Renal cortex interstitium (tissue), 15 donors: ENCODE measurements at places on chromosomes 4 and X.

GRCh38 chr4:138007572-138007971 lies 234.6 kb downstream of the SLC7A11 start:
- no peak for DNase-seq

DNA sequence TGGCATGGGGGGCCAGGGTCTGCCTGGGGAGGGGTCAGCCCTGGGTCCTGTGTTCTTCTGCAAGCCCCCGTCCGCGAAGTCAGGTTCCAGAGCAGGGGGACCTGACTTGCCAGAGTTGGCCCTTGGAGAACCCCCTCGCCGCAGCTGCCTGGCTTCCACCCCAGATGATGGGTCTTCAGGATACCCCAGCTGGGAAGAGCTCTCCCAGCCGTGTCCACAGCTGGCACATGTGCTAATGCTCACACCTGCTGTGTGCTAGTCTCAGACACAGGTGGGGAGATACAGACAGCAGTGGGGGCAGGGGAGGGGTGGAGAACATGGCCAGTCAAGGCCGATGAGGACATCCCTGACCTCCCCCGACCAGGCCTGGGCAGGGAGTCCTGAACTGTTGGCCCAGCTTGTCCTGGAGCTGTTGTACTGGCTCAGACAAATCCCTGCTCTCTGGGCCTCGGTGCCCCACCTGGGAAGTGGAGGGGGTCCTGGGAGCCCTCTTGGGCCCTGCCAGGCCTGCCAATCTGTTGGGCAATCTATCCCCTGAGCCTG lies 3.5 kb downstream of the ADRA2C start:
- no peak for DNase-seq

- DNase-seq, result no peak
Measured at GRCh38 chr4:103268746-103269145, 70.6 kb upstream of the CENPE start.

DNA sequence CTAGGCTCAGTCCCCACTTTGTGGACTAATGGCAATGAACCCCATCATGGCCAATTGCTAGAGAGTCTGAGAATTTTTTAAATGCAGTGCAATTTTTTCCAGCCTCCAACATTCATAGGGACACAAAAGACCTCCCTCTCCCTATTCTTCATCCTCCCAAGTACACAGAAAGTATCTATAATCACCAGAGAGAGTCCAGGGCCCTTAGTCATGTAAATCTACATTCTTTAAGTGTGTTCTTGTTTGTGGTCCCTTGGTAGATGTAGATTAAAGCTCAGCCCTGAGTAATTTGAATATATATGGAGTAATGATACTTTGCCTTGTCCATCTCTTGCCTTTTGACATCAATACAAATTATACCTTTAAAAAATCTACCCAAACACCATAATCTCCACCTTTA lies 51.3 kb upstream of the ATXN3L start:
- DNase-seq, result no peak

DNA sequence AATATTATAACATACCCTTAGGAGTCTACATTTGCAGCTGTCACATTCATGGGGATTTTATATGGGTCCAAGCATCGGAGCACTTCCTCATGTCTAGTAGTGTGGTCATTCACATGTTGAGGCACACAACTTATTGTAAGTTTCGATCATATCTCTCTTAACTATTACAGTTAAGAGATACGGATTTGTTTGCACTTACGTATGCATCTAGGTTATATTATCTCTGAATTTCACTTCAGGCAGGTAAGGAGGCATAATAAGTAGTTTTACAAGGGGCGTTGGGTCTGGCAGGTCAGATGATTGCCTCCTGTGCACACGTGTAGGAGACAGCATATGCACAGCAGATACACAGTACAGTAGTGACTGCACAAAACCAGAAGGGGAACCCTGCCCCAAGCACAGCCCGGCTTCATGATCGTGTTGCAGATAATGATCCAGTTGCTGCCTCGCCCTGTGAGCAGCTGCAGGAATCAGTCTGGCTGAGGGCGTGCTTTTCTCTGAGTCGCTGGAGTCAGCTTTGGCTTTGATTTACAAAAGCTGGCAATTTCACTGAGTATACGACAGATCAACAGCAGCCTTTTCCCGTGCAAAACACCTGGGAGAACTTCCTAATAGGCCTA lies 302.9 kb upstream of the GATB start:
- DNase-seq, result no peak

GRCh38 chrX:70878902-70879301 lies 29.6 kb downstream of the TEX11 start:
- DNase-seq, result no peak

- DNase-seq, result no peak
Measured at GRCh38 chr4:176780995-176781738, 11.6 kb downstream of the VEGFC start.

DNA sequence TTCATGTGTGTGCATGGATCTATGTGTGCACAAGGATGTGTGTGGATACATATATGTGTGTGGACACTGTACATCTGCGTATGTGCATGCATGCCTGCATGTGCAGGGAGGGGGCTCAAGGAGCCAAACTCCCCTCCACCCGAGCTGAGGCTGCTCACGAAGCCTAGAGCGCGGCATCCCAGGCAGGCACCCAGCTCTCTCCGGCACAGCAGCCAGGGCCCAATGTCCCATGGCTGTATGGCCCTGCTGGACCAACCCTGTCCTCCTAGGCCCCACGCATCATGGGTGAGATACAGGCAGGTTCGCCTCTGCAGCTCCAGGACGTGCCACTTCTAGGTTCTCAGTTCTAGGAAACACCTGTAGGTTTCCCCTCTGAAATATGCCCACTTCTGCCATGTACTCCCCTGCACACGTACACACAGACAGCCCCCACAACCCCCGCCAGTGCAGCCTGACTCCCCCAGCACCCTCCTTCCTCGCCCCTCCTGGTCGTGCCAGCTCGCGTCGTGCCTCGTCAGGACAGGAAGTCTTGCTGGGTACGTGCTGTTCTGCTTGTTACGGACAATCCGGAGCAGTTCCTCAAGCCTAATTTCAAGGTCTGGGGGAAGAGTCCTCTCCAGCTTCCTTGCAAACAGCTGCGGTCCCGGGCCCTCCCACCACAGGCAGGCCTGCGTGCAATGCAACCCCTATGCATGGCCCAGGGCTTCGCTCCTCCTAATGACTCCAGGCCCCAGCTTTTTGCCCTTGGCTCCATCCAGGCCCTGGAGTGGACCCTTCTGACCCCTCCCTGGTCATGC lies 3.2 kb upstream of the ADRA2C start:
- DNase-seq, result no peak

- DNase-seq, result no peak
Measured at GRCh38 chr4:141713185-141713584, 76.8 kb downstream of the IL15 start.
